ENCODE measurements at places on chromosomes 12 and 14.

DNA sequence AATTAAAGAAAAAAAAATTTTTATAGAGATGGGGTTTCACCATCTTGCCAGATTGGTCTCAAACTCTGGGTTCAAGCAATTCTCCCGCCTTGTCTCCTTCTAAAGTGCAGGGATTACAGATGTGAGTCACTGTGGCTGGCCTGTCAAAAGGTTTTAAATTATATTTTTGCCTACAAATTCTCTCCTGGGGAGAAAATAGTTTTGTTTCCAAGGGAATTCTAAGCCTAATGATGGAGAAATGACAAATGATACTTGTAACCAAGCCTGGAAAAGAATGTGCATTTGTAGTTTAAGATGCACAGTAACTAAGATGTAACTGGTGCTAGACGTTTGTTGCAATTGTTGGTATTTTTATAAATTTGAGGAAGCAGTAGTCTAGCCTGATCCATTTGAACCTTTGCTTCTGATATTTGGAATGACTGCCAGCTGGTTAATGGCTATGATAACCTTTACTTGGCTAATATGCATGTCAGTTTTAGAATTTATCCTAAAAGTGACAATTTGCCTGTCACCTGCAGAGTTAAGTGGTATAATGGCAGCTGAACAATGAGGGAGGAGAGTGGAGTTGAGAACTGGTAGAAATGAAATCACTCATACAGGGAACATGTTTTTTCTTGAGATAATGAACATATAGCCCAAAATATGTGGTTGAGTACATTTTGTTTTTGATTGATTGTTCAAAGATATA, 148.0 kb downstream of the FUT8 start:
- no peak for DNase-seq

DNA sequence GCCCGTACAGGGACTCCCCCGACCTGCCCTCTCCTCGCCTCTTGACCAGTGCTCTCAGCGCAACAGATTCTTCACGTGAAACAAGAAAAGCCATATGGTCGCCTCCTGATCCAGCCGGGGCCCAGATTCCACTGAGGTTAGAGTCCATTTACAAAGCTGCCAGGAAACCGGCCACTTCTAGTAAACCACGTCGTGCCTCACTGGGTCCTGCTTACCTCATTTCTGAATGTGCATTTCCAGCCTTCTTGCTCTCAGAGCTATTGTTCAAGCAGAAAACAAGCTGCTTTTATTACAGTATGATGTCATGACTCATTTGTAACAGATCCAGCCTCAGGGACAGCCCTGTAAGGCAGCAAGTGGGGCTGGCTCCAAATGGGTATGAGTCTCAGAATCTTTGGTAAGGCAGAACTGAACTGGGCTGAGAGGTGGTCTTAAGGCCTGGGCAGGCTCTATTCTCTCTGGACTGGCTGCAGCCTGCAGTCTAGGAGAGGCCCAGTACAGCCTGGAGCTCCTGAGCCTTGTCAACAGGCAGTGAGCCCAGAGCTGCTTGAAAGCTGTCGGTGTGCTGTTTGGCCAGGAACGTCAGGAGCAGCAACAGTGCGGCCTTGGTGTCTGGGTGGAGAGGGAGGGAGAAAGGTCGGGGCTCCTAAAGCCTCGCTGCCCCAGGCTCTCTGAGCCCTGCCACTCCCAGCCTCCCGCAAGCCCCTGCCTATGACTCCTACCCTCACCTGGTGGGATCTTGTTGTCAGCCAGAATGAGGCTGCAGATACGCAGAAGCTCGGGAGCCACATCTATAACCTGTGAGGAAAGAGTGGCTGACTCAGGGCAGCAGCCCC, 8.3 kb downstream of the REC8 start:
- DNase-seq: no peak

GRCh38 chr12:2266666-2267620, 214.2 kb downstream of the CACNA1C start:
- DNase-seq: no peak

GRCh38 chr12:108559007-108559655, 1.8 kb downstream of the SART3 start:
- DNase-seq: no peak

DNA sequence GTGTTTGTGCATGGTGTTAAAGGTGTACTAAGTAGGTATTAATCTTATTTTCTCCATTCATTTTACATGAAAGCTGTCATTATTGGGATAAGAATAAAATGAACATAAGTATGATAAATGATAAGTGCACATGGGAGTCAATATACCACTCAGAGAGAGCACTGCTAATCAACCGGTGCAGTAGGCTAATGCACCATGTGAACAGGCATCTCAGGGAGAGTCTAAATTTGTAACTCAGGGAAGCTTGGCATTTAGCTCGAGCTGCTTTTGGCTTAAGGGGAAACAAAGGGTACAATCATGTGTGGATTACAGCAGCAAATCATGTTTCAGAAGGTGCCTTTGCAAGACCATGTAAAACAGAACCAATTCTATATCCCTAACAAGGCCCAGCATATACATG, 127.4 kb downstream of the MGST1 start:
- no peak for DNase-seq

DNA sequence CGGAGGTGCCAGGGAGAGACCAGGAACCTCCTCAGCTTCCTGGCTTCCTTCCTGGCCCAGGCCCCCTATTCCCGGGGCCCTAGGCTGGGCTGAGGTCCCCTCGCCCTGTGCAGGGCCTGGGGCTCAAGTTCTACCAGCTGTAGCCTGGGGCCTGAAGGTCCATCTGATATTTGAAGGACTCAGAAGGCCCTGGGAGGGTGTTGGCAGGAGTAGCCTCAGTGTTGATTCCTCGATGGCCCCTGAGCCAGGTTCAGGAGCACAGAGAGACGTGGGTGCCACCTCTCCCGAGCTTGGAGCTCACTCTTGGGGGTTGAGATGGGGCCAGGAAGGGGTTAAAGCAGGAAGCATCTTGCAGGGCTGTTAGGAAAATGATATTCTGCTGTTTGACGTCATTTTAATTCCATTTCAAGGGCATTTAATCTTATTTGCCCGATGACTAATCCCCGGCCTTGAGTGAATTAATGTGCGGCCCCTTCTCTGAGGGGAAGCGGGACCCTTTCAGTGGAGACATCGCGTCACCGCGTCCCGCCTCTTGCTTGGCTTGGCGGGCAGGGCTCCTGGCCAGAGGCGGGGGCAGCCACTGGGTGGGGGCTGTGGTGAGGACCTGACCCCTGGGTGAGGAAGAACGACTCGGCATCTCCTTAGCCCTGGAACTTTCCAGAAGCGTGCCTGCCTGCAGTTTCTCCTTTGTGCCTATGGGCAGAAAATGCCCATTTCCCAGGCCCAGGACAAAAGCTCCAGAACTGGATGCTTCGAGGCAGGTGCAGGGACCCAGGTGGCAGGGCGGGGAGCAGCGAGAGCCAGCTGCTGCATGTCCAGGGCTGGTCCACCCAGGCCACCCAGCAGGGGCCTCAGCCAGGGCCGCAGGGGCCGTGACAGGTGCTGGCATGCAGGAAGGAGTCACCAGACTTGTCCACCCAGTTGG, 158.3 kb downstream of the KIF26A start:
- DNase-seq: no peak

DNA sequence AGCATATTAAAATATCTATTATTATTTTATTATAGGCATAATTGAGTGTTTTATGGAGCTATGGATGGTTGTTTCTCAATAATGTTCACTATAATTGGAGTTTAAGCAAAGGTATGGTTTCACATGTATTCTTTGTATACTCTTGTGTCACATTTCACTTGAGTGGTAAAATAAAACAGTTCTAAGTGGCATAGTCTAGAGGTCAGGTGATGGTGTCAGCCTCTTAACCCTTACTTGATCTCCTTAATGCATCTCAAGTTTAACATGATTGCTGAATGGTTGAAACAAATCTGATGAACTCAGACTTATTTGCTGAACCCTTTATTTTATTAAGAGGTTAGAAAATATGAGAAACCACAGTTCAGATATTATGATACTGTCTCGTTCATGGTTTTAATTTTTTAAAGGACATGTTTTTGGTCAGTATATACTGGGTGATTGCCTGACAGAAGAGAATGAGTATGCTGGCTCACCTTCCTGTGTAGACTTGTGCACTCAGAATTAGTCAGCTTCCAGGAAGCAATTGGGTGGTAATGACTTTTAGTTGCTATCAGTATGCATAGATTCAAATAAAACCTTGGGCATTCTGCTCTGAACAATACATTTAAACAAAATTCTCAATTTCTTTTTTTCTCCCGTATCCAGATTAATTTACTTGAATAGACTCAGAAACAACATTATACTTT, 464.6 kb downstream of the PCNX1 start:
- DNase-seq: no peak

DNA sequence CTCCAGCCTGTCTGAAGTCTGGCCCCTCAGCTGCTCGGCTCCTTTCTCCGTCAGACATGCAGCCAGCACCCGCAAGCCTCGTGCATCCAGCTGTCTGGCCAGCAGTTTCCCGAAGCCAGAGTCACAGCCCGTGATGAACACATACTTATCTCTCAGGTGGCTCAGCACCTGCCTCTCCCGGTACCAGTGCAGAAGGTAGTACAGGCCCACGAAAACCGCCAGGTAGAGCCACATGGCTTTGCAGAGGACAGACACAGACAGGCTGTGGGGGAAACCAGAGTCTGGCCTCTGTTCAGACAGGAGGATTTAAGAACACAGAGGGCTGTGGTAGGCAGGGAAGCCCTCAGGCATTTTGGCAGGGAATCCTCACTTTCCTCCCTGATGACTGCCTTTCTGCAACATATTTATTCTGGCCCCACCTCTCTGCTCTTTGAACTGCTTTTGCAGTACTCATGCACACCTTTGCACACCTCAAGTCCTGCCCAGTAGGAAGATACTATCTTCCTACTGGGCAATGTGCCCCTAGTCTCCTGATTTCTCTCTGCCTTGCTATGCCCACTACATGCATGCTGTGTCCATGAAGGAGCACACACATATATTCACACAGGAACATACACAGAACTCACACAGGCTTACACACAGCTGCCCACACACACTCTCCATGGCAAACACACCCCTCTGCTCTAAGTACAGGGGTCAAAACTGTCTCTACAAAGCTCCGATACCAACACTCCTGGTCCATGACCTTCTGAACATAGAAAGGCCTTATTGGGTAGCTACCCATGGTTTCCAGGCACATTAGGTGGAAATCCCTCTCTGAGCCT, at the start of gene RDH16:
Gene RDH16, minus strand, starts transcription at position 380 of the 824 bp plus-strand sequence. Its CDS starts 146 bp downstream, at position 234.
- no peak for DNase-seq

GRCh38 chr12:114780746-114781399, 96.9 kb upstream of the TBX3 start:
- no peak for DNase-seq

- DNase-seq: no peak
These were observed 43.4 kb upstream of the LIMA1 start for GRCh38 chr12:50326590-50327284.

GRCh38 chr12:2306735-2307134, 253.9 kb downstream of the CACNA1C start:
- DNase-seq: peak; percentile 22

Data from Kasumi-1 (cell line).